Trophoblast cell (in vitro differentiated cells and primary cell): ENCODE measurements at places on chromosomes 6 and 20.

GRCh38 chr6:158309814-158310213 lies 2.5 kb upstream of the TULP4 start:
- no peak for DNase-seq

- DNase-seq: no peak
These were observed 40.1 kb downstream of the VTA1 start for GRCh38 chr6:142187209-142187608.

DNA sequence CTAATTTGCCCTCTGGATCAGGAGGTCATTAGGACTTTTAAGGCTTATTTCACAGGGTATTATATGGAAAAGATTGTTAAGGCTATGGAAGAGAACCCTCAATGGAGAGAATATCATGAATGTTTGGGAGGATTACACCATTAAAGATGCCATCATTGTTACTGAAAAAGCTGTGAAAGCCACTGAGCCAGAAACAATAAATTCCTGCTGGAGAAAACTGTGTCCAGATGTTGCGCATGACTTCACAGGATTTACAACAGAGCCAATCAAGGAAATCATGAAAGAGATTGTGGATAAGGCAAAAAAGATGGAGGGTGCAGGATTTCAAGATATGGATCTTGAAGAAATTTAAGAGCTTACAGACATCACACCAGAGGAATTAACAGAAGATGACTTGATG lies 798.3 kb upstream of the SLC35B3 start:
- no peak for DNase-seq

GRCh38 chr6:49082611-49083010 lies 380.4 kb downstream of the MMUT start:
- DNase-seq: no peak

DNA sequence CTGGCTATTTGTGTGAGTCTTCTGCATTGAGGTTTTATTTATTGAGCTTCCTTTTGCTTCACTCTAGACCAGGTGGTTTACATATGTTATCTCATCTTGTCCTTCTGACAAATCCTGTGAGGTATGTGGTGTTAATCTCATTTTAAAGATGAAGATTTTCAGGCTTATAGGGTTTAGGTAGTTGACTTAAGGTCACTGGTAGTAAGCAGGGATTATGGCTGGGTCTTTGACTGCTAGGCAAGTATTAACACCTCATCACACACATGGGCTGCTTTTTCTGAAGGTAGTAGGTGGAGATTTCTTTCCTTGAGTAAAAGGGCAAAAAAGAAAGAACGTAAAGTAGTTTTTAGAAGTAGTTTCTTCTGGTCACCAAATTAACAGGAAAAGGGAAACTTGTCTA lies 72.6 kb downstream of the CDKAL1 start:
- DNase-seq: no peak

DNA sequence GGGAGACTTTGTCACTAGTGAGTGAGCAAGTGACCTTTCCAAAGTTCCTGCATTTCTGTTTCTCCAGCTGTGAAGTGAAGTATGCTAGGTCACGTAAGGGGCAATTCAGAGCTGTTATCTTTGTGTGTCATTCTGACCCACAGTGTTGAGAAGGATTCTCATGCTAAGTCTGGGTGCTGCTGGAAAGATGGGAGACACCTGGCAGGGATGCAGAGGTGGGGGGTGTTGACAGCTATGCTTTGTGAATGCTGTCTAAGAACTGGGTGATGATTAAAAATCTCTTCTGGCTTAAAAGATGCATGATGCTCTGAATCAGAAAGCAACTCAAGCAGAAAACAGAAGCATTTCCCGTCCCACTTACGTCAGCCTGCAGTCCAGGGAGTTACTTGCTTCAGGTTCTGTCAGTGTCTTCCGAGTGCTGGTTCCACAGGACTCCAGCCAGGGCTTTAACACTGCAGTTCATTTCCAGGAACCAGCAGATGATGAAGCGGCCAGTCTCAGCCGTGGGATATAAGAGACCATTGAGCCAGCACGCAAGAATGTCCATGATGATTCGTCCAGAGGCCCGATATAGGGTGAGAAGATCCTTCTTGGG lies 30.9 kb upstream of the ASXL1 start:
- no peak for DNase-seq

GRCh38 chr6:31579119-31579505 lies 3.1 kb downstream of the LTB start:
- no peak for DNase-seq

DNA sequence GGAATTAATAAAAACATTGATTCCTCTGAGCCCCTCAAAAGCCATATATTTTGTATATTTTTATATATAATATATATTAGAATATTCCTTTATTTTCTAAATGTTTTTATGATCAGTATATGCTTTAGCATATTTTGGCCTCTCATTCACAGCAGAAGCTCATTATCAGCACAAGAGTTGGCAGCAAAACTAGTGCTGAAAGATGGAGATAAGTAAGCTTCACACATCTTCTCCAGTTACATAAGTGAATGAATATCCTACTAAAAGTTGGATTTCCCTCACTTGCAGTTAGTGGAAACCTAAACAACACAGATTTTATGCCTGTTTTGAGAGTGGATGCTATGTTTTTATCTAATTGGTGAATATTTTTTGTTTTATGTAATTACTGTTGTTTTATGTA lies 1303.8 kb upstream of the ADGRB3 start:
- DNase-seq: no peak

GRCh38 chr6:119277052-119277451 lies 72.5 kb downstream of the MAN1A1 start:
- no peak for DNase-seq

DNA sequence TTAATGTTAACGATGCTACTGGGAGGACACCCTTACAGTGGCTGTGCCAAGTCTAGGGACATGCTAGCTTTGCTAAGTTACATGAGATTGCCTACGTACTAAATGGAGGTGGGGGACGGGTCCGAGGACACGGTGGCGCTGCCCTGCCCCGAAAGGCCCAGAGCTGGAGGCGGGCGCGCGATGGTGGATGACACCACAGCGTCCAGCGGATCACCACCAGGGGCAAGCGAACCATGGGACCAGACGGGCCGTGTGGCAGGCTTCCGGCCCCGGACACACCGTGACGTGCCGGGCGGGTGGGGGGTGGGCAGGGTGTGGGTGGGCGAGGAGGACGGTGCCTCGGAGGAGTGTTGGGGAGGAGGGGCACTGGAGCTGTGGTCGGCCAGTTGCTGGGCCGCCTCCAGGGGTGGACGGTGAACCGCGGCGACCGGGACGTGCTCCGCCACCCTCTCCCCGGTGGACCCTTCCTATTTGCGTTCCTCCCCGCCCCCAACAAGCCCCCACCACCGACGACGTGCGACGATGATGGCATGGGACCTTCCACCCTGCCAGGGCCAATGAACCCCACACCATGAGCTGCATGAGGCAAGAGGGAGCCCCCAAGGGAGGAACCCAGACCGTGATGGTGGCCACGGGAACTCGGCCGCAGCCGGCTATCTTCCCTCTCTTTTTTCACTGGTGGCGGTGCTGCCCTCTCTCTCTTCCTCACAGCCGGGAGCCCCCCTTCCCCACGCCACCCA lies 773.3 kb upstream of the DEFB115 start:
- no peak for DNase-seq

- DNase-seq: no peak
These were observed 31.2 kb upstream of the SHLD1 start for GRCh38 chr20:5718896-5719595.

GRCh38 chr6:86192123-86192522 lies 549.4 kb upstream of the SYNCRIP start:
- no peak for DNase-seq

DNA sequence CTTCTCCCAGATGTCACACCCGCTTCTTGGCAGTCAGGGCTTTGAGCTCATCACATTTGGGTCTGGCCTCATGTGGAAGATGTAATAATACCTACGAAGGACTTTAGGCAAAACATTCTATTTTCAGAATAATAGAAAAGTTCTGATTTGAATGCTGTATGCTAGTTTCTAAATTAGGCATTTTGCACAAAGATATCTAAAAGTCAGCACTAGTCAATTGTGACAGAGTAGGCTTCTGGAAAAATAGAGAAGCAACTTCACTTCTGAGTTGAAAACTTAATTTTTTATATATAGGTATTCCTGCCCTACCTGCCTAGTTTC lies 38.3 kb upstream of the CD2AP start:
- no peak for DNase-seq

- no peak for DNase-seq
These were observed 157.1 kb upstream of the MAN1A1 start for GRCh38 chr6:119506631-119507174.

- no peak for DNase-seq
These were observed 216.9 kb upstream of the ECI2 start for GRCh38 chr6:4352322-4352669.

GRCh38 chr20:32823737-32824588 lies 4.2 kb downstream of the MAPRE1 start:
- peak; percentile 42 for DNase-seq

- no peak for DNase-seq
These were observed 412.8 kb upstream of the AGPAT4 start for GRCh38 chr6:161686655-161687054.

GRCh38 chr6:84772428-84773132 lies 8.2 kb upstream of the TBX18 start:
- DNase-seq: no peak

DNA sequence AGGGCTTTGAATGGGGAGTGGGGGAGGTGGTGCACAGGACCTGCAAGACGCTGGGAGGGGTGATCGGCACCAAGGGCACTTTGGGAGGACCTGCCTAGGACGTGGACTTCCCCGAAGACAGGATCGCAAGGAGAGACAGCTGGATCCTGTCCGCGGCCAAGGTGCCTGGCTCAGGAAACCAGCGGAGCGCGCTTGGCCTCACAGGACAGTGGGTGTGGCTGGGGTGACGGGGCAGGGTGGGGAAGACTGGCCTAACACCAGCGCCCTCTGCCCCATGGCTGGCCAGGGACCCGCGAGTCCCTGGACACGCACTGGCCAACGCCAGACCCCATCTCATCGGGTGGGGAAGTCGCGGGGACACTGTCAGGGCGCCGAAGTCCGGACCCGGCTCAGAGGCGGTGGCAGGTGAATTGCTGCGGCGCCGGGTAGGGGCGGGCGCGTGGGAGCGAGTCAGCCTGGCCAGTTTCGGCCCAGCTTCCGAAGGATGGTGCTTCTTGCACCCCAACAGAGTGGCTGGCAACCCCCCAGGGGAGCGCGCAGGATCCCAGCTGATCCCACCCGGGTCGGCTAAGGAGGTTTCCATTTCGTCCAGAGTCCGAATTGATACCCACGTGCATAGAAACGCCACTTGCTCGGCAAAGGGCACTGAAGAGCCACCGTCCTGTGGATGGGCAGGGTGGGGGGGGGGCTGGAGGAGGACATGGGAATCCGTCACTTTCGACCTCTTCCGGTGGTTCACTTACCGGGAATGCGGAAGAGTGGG lies 785 bp upstream of the THBD start:
- DNase-seq: peak; percentile 39

DNA sequence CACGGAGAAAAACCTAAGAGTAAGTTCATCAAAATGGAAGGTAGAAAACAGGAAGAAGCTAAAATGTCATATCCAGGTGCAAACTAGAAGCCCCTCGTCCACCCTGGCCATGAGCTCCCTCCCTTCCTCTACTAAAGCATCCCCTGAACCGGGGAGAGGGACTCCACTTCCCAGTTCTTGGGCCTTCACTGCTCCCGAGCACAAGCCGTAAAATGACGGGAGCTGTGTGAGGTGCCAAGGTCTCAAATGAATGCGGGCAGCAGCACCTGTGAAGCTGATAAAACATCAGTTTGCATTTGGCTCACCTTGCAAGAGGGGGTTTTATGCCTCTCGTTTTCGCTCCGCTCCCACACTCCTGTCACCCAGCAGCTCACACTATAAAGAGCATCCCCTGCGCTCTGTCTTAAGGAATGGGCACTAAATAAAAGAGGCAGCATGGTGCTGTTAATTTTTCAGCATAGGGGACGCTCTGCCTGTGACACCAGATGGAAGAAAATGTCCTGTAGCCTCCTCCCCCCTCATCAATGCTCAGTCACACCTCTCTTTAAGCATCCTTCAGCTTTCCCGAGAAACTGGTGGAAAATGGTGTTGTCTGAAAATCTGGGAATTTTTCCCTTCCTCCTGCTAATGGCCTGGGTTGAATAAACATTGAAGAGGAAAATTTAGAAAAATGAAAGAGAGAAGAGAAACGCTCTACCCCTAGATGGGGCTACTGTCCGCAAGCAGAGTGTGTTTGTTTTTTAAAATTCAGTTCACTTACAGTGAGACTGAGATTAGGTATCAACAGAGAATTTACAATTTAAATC lies 563.0 kb upstream of the AGPAT4 start:
- DNase-seq: peak; percentile 49

DNA sequence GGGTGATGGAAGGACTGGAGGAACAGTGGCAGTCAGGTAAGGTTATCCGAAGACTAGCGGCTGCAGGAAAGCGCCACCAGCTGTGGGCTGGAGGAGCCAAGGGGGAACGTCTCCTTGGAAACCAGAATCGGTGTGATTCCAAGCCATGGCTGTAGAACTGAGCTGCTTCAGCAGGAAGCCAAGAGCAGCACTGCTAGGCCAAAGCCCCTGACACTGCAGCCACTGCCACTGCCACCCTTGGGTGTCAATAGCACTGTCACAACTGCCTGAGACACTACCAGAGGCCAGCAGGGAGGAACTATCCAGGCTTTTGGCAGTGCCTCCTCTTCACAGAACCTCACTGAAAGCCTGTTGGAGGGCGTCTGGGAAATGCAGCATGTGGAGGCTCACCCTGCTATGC lies 289.6 kb upstream of the SUPT3H start:
- DNase-seq: no peak

DNA sequence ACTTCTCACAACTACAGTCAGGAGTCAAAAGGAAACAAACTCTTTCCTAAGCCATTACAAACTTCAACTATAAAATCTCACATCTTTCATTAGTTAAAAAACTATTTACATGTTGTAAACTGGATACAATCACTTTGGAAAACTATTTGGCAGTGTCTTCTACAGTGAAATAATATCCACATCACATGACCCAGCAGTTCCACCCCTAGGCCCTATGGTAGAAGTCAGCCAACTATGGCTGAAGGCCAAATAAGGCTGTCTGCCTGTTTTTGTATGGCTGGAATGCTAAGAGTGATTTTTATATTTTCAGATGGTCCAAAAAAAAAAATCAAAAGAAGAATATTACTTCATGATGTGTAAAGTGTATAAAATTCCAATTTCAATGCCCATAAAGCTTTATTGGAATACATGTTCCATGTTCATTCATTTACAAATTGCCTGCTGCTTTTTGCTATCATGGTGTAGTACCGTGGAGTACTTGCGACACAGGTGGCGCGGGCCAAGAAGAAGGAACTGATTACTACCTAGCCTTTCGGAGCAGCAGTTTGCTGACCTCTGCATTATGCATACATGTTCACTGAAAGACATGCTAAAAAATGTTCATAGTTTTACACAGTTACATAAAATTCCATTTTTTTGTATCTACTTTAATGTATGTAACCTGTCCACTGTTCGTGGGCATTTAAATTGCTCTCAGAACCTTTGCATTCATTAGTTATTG lies 129.0 kb downstream of the KIF16B start:
- DNase-seq: no peak
